ENCODE measurements at places on chromosomes 6 and 20.

GRCh38 chr6:137206577-137206976 is 12.6 kb downstream of the IFNGR1 start:
- no peak for DNase-seq

DNA sequence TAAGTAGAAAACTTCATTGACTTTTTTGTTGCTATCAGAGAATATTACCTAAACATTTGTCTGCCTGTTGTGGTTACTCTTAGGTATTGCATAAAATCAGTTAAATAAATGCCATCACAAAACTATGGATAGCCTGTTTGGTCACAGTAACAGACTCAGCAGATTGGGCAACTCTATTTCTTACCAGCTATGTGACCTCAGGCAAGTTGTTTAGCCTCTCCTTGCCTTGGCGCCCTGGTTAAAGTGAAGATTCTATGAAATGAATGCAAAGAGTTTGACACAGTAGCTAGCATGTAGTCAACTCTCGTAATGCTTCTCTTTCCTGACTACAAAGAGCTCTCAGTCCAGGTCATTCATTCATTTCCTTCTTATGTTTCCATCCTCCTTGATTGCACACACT is 82.5 kb upstream of the ID4 start:
- no peak for DNase-seq

GRCh38 chr6:27517928-27518787 is 45.3 kb upstream of the ZNF184 start:
- no peak for DNase-seq

DNA sequence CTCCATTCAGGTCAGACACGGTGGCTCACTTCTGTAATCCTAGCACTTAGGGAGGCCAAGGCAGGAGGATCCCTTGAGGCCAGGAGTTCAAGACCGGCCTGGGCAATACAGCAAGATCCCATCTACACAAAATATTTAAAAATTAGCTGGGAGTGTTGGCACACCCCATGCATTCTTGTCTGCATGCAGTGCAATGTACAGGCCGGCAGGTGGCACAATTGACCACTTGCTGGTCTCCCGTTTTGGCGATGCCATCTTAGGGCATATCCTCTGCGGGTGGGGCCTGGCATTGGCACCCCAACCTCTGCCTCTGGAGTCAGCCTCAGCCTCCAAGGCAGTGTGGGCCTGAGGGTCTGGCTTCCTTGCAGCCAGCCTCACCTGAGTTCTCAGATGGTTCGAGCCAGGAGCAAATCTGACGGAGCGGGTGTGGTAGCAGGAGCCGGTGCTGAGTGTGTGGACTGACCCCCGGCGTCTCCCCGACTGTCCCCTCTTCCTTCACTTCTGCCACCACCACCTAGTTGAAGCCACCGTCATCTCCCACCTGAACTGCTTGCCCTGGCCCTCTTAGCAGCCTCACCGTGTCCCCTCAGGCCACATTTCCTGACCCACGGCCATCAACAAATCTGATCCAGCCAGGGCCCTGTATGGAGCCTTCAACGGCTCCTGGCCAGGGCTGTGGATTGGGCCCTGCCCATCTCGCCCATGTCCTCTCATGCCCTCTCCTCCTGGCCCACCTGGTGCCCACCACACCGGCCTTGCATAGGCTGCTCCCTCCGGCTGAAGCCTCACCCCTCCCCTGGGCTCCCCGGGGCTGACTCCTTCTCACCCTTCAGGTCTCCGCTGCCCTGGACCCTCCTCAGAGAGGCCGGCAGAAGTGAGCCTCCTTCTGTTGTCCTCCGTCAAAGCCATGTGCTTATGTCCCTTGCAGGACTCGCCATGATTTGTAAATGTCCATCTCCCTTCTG is 44.0 kb downstream of the EFCAB8 start:
- DNase-seq: peak; percentile 58

GRCh38 chr20:53247468-53248103 is 275.4 kb downstream of the TSHZ2 start:
- DNase-seq: no peak

GRCh38 chr6:25089442-25089841 is 153.7 kb upstream of the RIPOR2 start:
- DNase-seq: no peak

- DNase-seq: no peak
Observed at GRCh38 chr6:38105066-38105465, 285.5 kb downstream of the ZFAND3 start.

- peak; percentile 13 for DNase-seq
Observed at GRCh38 chr6:138509371-138509770, 10.1 kb upstream of the NHSL1 start.

GRCh38 chr20:51028616-51029212 is 5.8 kb upstream of the KCNG1 start:
- DNase-seq: no peak

- DNase-seq: no peak
Observed at GRCh38 chr6:137878486-137879285, 11.6 kb downstream of the TNFAIP3 start.

DNA sequence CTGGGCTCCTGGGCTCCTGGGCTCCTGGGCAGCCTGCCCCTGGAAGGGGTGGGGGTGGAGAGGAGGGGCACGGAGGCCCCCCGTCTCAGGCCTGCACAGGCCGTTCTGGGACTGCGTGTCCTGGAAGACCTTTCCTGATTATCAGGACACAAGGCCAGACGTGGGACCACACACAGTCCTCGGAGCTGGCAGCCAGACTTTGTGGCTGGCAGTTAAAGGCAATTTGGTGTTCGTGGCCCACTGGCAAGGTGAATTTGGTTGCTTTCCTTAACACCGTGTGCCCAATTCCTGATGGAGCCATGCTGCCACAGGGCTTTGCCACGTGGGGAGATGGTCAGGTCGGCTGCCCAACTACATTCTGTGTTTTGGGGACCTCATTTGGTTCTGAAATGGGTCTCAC is 113.5 kb downstream of the SMOC2 start:
- DNase-seq: no peak

- no peak for DNase-seq
Observed at GRCh38 chr6:169174516-169175359, 78.9 kb downstream of the THBS2 start.

Data from activated naive CD8-positive, alpha-beta T cell treated with anti-CD3 and anti-CD28 coated beads for 36 hours (primary cell).